Fibroblast of skin of left quadriceps (primary cell): ENCODE measurements at places on chromosomes 11 and 22.

- no peak for DNase-seq
Observed at GRCh38 chr11:64150481-64151239, 15.3 kb downstream of the MACROD1 start.

GRCh38 chr11:26186389-26186788, 145.5 kb upstream of the ANO3 start:
- DNase-seq: no peak

GRCh38 chr22:42794551-42795510, 62.2 kb downstream of the ARFGAP3 start:
- DNase-seq: no peak

- DNase-seq: no peak
Observed at GRCh38 chr11:59559886-59560285, 48.5 kb downstream of the OR4D9 start.

DNA sequence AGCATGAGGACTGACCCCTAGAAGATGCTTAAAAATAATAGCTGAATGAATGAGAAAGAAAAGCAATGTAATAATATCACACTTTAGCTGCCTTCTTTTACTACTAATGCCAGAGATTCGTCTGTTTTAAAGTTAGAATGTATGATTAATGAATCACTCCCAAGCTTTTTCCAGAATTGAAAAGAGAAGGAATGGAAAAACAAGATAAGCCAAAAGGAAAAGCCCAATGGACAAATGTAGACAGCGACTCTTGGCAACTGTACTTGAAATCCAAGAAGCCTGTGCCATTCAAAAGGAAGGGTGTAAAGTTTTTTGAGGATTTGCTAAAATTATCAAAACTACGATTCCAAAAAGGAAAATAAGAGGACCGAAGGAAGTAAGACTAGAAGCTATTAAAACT, 40.8 kb upstream of the PAMR1 start:
- DNase-seq: no peak

- no peak for DNase-seq
Observed at GRCh38 chr11:65078786-65079342, 5.0 kb downstream of the CDCA5 start.

GRCh38 chr22:23542933-23543332, 37.2 kb downstream of the IGLL1 start:
- no peak for DNase-seq

- peak; percentile 42 for DNase-seq
Observed at GRCh38 chr11:72446929-72447769, 12.8 kb upstream of the CLPB start.

- peak; percentile 90 for DNase-seq
Observed at GRCh38 chr22:26894766-26895485, 237.5 kb downstream of the MIAT start.

- DNase-seq: no peak
Observed at GRCh38 chr11:76216536-76217325, 10.4 kb upstream of the WNT11 start.

- DNase-seq: no peak
Observed at GRCh38 chr22:35947794-35948425, 80.7 kb downstream of the RBFOX2 start.

DNA sequence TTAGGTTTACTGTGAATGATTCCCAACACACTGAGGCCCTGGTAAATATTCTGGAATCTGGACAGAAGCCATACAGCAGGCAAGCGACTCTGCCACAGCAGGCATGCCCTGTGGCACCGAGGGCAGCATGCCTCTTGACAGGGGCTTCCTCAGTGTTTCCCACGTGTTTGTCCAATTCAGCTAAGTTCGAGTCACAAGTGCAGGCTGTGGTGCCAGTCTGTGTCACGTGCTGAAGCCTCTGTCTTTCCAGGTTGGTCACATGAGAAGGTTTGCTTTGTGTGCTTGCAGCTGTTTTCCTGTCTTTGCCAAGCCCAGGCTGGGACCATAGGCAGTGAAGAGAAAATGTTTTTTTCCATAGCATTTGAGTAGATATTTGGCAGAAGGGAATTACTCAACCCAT, 2.4 kb upstream of the PPFIBP2 start:
- DNase-seq: no peak

GRCh38 chr11:106202935-106203620, 125.6 kb downstream of the AASDHPPT start:
- no peak for DNase-seq

DNA sequence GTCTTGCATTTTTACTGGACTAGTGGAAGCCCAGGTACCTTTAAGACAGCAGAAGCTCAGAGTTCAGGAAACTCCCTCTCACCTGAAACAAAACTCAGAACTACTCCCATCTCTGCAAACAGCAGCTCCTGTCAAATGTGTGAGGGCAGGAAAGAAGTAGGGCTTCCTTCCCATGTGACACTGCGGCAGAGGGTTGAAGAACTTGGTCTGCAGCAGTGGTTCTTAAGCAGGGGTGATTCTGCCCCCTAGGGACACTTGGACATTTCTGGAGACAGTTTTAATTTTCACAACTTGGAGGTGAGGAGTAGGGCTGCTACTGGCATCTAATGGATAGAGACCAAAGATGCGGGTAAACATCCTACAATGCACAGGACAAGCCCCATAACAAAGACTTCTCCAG, 63.4 kb downstream of the RCN1 start:
- peak; percentile 6 for DNase-seq

DNA sequence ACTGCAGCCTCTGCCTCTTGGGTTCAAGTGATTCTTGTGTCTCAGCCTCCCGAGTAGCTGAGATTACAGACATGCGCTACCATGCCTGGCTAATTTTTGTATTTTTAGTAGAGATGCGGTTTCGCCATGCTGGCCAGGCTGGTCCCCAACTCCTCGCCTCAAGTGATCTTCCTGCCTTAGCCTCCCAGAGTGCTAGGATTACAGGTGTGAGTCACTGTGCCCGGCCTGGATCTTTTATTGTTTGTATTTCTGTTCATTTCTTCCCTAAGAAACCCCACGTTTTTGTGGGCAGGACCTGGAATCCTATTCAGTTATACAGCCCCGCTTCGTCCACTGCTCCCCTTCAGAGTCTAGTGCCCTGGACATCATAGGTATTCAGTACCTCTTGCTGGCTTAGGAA, 28.7 kb downstream of the ZBTB16 start:
- DNase-seq: no peak

DNA sequence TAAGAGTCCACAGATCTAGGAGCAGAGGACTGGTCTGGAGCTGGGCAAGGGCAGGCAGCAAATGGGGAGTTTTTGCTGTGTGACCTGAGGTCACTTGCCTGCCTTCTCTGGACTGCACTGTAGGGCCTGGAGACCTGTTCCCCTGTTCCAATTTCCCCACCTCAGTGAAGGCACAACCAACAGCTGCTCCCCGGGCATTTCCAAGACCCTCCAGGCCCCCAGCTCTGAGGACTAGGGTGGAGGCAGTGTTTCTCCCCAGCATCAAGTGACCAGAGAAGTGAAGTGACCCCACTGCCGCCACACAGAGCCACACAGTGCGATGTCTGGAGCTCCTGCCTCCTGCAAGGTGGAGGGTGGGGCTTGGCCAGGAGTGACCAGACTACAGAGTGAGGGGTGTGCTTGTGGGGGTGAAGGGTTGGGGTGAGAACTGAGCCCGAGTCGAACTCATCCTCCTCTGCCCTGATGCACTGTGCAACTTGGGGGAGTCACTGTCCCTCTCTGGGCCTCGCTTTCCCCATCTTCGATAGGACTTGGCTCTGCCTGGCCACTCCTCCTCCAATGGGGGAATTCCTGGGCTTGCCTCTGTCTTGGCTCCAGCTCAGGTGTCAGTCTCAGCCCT, 21.6 kb downstream of the P2RY2 start:
- no peak for DNase-seq

GRCh38 chr22:33971561-33971961, 51.3 kb upstream of the LARGE1 start:
- DNase-seq: no peak

DNA sequence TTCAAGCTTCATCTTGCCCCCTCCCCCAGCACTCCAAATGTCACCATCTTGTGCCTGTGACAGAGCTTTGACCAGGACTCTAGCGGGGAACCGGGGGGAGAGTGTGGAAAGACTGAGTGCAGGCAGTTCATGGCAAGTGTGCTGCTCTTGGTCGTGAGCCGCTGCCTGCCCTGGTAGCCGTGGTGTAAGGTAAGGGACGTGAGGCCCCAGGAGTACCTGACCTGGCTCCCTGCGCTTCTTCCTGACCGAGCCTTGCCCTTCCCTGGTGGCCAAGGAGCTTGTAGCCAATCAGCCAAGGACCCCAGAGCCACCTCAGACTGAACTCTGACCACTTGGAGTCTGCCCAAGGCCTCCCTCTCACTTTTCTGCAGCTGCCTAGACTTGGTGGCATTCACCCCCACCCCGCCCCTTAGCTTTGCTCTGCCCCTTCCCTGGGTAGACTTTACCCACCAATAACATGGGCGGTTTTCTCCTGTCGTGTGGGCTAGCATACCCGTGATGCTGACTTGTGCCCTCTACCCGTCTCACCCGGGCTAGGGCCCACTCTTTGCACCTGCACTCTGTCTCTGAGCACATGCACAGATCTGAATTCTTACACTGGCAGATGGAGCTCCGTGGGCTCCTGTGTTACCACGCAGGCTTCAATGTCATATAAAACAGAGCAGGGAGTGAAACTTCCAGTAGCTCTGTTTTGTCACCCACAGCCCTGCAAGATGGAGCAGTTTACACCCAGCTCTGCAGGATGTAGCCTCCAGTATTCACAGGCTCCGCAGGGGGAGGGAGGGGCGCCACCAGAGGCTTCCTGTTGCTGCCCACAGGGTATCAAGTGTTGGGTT, 1.5 kb downstream of the DGKZ start:
- DNase-seq: no peak

GRCh38 chr11:118661425-118662301, 17.8 kb downstream of the TREH start:
- DNase-seq: no peak

DNA sequence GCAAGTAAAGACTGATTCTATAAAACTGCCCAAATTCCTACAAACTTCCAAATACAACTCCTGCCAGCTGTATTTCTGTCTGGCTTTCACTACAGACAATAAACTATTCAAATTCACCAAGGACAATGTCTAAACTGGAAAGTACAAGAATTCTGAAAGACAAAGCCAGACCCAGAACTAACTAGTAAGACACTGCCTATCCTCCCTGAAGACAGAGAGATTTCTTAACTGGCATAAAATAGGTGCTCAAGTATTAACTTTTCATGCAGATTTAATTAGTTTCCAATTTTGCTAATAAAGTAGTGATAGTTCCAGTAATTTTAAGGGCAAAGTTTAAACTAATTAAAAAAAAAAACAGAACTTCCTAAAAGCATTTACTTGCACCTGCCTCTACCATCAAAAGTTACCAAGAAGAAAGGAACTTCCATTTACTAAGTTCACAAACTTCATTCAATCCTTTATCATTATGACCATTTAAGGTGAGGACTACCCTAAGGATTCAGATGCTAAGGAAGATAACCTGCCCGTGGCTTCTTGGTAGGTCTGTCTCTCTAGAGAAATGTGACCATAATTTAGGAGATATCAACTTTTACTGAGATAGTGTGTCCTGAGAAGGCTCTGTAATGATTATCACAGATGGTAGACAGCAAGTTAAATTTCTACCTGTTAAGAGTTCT, 45.2 kb downstream of the CELF1 start:
- no peak for DNase-seq

DNA sequence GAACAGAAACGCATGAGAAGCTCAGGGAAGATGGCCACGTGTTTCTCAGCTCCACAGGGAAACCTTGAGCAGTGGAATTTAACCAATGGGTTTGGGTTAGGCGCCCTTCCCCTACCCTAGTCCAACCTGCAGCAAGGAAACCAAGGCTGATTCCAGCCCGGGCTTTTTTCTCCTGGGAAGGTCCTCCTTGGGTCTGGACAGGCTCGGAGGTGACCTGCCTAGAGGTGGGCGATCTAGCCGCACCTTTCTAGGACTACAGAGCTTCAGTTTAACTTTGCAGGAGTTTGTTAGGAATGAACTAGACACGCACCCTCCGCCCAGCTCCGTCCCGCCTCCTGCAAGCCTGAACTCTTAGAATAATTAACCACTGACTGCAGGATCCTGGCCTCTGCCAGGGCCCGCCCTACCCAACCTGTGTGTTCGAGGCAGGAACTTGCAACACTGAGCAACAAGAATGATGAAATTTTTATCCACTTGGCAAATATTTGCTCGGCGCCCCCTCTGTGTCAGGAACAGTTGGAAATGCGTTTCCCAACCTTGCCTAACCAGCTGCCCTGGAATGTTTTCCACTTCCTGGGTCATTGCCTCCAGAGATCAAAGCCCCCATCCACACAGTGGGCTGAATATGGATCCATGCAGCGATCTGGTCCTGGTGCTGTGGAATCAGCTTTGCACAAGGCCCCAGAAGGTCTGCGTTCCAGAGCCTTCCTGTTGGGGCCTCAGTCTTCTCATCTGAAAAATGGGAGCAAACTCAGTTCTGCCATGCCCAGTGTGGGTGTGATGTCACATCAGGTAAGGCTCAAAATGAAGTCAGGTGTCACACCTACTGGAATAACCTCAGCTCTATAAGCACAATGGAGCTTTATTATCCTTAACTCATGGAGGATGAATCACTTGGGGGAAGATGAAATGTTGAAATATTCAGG, 13.3 kb downstream of the MPST start:
- DNase-seq: peak; percentile 62

- no peak for DNase-seq
Observed at GRCh38 chr22:43342347-43343261, 568 bp downstream of the SCUBE1 start.
